Activated CD4-positive, alpha-beta T cell treated with anti-CD3 and anti-CD28 coated beads for 4 hours (primary cell): ENCODE measurements at places on chromosomes 4 and X.

- DNase-seq = no peak
Measured at GRCh38 chrX:121851033-121851432, 803.6 kb downstream of the GLUD2 start.

DNA sequence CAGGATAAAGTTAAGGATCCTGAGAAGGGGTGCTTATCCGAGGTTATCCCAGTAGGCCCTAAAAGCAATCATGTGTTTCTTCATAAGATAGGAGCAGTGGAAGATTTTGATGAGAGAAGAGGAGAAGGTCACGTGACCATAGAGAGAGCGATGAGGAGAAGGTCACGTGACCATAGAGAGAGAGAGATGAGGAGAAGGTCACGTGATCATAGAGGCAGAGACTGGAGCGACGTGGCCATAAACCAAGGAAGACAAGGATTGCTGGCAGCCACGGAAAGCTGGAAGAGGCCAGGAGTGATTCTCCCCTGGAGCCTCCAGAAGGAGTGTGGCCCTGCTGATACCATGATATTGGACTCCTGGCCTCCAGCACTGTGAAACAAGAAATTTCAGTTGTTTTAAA is 38.4 kb upstream of the ZNF518B start:
- no peak for DNase-seq

- DNase-seq = no peak
Measured at GRCh38 chrX:120857240-120857639, 18.4 kb downstream of the CT47B1 start.

DNA sequence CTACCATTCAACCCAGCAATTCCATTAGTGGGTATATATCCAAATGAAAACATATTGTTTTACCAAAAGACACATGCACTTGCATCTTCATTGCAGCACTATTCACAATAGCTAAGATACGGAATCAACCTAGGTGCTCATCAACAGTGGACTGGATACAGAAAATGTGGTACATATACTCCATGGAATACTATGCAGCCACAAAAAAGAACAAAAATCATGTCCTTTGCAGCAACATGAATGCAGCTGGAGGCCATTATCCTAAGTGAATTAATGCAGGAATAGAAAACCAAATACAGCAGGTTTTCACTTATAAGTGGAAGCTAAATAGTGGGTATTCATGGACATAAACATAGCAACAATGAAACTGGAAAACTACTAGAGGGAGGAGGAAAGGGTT is 38.1 kb upstream of the BBS7 start:
- DNase-seq = no peak

DNA sequence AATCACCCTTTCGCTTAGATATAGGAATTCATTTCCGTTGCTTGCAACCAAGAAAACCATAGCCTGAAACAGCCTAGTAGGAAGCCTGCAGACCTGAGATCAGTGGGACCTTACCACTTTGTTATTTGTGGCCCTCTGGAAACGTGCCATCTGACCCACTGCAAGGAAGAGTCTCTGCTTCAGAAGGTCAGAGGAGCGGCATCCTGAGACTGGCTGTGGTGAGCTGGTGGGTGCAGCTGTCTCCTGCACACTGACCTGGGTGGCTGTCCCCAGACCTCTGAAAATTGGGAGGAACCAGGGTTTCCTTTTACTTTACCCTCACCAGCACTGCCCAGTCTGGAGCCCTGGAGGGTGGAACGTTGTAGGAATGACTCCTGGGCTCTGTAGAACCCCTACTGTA is 18.2 kb downstream of the SHROOM2 start:
- DNase-seq = no peak

DNA sequence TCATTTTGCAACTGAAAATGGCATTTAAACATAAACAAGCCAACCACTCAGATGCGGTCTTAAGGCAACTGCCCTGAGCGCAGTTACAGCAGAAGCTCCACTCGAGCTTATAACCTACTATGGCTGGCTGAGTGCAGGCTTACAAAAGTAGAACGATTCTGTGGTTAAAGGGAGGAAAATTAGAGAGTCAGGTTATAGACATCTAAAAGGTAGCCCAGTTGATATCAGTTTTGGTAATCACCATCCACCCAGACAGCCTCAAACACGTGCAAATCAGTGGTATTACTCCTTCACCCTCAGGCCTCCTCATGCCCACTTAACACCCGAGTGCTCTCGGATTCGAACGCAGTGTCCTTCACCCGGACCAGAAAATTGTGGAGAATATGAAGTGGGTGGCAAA is 3.1 kb downstream of the LEF1 start:
- DNase-seq = no peak

- no peak for DNase-seq
Measured at GRCh38 chr4:75953509-75953908, 12.7 kb upstream of the NAAA start.

GRCh38 chr4:153096344-153096743 is 107.9 kb upstream of the TRIM2 start:
- no peak for DNase-seq

DNA sequence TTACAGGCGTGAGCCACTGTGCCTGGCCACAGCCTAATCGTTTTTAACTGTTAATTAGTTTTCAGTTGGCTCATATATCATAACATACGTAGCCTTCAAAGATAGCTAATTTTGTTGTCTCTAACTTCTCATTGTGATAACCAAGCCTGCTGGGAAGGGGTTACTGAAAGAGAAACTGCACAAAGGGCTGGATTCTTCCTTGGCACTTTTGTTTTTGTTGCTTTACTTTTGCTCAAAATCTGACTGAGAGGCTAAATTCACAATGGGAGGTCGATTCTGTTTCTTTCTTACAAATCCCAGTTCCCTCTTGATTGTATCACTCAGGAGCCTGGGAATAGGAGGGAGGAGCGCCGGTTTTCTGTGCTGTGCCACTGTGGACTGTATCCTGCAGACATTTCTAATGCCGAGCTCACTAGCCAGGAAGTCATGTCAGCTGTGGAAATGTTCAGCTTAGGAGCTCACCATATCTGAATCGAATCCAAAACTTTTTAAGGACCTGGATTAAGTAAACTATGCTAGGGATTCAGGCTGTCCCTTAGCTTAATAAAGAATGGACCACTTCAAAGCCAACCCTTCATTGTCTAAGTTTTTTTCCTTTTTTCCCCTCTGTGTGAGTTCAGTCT is 120.5 kb upstream of the FAT1 start:
- no peak for DNase-seq

GRCh38 chr4:187887906-187888305 is 107.7 kb upstream of the ZFP42 start:
- DNase-seq = no peak

GRCh38 chr4:53779025-53779424 is 187.7 kb upstream of the LNX1 start:
- no peak for DNase-seq
